Activated T-helper 1 cell treated with anti-CD3 and anti-CD28 coated beads, Interleukin-2, amount 50 U/mL, for 16 hours (primary cell): ENCODE measurements at places on chromosomes 4 and X.

- DNase-seq, result no peak
These were observed 162.1 kb downstream of the HHIP start for GRCh38 chr4:144808034-144808433.

DNA sequence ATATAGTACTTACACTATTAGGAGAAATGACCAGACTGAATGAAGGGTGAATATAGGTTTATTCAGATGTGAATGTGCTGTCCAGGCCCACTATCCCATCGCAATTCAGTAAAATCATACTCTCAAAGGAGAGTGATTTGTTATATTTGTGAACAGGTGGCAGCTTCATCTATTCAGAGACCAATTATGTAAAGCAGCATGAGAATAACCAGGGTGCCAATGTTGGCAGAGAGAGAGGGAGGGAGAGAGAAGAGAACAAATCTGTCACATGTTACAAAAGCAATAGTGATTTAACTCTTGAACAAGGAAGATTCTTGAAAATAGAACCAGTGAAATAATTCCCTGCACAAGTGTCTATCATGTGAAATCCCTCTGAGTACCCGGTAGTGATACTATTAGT, 38.9 kb upstream of the TLL1 start:
- no peak for DNase-seq

DNA sequence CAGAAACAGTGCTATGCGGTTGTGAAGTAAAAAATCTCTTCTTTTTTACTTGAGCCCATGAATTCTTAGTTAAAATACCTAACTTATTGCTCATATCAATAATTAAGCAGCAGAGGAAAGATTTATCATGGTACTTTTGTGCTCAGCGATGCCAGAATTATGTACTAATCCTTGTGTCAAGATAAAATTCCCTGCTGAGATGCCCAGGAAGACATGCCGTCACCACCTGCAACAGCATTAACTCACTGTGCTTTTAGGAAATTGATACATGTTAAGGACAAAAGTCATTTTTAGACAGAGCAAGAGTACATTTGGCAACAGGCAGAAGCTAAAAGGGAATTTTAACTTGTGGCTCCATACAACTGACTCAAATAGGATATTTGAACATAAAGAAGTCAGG, 138.9 kb downstream of the NPNT start:
- DNase-seq, result no peak

- DNase-seq, result no peak
These were observed 55.0 kb upstream of the BMP2K start for GRCh38 chr4:78720994-78721677.

DNA sequence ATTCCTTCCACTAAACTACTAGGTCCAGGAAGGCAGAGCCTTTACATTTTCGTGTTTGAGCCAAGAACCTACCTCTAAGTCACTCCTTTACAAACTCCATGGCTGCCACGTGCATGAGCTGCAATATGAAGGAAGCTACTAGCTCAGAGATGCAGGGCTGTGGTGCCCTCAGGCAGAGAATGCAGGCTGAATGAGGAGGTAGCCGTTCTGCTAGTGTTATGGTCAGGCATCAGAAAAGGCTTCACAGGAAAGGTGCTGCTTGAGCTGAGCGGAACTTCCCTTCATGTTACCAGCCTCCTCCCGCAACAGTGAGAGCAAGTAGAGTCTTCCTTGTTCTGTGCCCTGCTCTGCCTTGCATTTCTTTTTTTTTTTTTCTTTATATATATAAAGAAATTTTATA, 148.3 kb upstream of the PACRGL start:
- no peak for DNase-seq

DNA sequence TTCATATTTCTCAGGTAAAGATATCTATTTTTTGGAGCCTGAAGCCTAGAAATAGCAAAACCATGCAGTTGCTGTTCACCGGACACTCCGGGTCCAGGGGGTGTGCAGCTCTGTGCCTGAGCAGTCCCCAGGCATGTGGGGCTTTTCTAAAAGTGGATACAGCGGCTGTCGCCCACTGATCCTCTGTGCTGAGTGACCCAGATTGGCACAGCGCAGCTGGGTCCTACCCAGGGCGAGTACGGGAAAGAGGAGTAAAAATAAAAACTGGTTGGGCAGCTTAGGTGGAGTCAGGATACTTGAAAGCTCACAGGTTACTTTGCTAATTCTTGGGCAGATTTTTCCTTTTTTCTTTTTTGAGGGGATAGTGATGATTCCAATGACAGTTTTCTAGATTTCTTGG, 118.8 kb downstream of the UCHL1 start:
- DNase-seq, result no peak
